Amygdala (tissue), 56 donors: ENCODE measurements at places on chromosomes 12 and 14.

GRCh38 chr14:53701108-53701875 lies 255.3 kb downstream of the BMP4 start:
- DNase-seq: no peak

GRCh38 chr12:52367876-52368275 lies 595 bp upstream of the KRT85 start:
- no peak for DNase-seq

GRCh38 chr12:79329933-79330332 lies 360.8 kb downstream of the PAWR start:
- no peak for DNase-seq

DNA sequence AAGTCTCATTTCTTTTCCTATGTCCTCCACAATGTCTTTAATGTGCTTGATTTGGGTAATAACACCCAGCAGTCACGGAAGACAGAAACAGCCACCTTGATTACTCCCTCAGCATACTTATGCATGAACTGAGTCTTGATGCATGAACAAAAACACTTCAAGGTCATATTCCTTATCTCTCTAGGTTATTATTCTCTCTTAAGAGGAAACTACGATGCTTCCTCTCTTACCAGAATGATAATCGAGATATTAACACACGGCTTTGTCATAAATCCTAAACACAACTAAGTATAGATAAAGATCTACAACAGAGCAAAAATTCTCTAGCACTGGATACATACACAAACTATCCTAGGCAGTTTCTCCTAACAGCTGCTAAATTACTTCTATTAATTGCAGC lies 583.5 kb upstream of the ATP2B1 start:
- no peak for DNase-seq

DNA sequence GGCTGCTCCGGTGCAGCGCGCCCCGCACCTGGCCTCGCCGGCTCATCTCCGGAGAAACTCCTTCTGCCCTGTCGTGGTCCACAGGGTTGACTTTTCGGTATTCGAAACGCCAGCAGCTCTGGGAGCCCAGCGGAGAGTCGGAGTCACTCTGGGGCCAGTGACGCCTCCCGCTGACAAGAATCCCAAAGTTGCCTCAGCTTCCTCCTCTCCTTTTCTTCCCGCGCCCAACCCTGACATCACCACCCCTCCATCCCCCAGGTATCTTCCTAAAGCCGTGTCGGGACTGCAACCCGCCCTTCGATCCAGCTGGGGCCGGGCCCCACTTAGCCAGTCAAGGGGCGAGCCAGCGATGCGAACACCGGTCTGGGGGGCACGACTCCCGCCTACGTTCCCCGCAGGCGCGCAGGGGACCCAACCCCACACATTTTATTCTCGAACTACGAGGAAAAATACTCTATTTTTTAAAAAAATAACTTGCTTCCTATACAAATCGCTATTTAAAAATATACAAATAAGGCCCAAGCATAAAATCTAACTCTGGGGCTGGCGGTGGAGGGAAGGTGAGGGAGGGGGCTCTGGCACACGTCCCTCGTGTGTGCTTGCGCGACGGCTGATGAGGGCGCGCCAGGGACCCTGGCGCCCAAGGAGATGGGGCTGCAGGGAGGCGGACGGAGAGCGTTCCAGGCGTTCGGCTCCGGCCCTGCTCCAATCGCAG lies 2.1 kb downstream of the NKX2-8 start:
- no peak for DNase-seq

- DNase-seq: no peak
These were observed 24.0 kb upstream of the LGR5 start for GRCh38 chr12:71415336-71416231.

DNA sequence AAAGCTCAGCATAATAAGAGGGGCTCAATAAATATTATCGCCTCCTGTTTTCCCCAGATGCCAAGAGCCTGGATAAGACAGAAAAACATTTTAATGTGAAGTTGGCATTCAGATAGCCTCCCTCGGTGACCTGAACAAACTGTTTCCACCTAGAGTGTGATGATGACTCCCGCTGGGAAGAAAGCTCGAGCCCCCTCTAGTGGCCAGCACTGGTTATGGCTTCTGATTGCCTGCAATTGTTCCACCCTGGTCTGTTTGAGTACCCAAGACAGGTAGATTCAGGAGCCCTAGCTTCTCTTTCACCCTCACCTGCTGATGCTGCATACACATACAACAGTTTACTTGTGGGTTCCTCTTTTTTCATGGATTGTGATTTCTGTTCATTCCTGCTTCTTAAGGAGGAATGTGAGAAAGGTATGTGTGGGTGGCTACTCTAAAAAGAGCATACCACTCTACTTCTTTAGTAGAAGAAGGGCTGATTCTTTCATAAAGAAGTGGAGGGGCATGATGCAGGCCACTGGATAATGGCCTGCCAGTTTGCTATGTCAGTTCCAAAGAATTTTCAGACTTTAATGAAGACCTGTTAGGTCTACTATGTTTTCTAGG lies 6.4 kb downstream of the ERG28 start:
- DNase-seq: peak; percentile 22

- no peak for DNase-seq
These were observed 15.7 kb downstream of the FAR2 start for GRCh38 chr12:29164477-29165393.

DNA sequence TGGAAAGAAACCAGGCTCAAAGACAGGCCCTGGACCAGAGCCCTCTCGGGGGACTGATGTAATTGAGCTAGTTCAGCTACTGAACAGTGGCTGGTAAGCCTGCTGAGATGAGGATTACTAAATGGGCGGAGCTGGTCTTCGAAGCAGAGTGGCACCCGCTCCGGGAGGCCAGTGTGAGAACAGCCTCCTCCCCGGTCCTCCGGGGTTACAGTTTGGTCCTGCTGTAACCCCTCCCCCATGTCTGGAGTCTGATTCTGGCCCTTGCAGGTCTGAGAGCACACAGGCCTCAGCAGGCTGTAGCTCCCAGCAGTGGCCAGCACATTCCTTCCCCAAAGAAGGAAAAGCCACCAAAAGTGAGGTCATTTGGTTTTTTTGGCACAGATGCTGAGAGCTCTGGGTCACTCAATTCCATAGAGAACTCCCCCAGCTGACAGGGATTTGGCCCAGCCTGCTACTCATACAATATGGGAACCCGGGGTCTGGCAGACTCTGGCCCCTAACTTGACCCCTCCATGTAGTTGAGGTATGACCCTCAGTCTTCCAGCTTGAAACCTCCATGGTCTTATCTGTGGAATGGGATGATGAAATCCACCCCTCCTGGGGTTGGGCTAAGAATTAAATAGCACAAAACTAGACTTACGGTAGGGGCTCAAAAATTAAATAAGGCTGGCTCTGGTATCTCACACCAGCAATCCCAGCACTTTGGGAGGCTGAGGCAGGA lies 39.0 kb downstream of the ACTN1 start:
- DNase-seq: no peak

GRCh38 chr12:3972576-3972975 lies 99.4 kb upstream of the PARP11 start:
- DNase-seq: no peak

GRCh38 chr14:20219033-20219432 lies 4.5 kb upstream of the OR11H6 start:
- no peak for DNase-seq

GRCh38 chr14:58078471-58078870 lies 73.5 kb downstream of the ARMH4 start:
- no peak for DNase-seq

DNA sequence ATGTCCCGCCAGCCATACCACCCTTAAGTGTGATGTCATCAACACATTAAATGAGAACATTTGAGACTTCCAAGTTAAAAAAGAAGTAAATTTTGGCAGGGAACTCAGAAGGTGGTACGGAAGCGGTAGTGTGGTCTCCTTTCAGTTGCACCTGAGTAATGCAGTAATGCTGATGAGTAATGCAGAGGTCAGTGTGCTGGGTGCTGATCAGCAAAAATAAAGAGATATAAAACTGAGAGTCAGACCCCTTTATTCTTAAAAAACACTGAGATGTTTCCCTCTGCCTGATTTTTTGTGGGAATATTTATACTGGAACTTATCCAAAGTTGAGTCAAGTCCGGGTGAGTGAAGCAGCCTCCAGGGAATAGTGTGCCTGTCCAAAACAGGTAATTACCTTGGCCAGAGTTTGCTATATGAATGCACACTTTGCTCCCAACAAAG lies 370.6 kb upstream of the PRICKLE1 start:
- DNase-seq: no peak

- no peak for DNase-seq
These were observed 270.8 kb downstream of the BCL11B start for GRCh38 chr14:99001241-99001640.

- no peak for DNase-seq
These were observed 70.3 kb upstream of the STXBP6 start for GRCh38 chr14:25120261-25120660.

- DNase-seq: no peak
These were observed 175.8 kb downstream of the FOXN3 start for GRCh38 chr14:89241257-89241656.

- DNase-seq: no peak
These were observed 56.2 kb downstream of the VWF start for GRCh38 chr12:6068227-6068626.

GRCh38 chr14:42407153-42407552 lies 800.5 kb downstream of the LRFN5 start:
- no peak for DNase-seq

GRCh38 chr14:67428501-67429031 lies 16.6 kb upstream of the PLEK2 start:
- DNase-seq: no peak

GRCh38 chr12:117427211-117427610 lies 65.8 kb upstream of the NOS1 start:
- no peak for DNase-seq

DNA sequence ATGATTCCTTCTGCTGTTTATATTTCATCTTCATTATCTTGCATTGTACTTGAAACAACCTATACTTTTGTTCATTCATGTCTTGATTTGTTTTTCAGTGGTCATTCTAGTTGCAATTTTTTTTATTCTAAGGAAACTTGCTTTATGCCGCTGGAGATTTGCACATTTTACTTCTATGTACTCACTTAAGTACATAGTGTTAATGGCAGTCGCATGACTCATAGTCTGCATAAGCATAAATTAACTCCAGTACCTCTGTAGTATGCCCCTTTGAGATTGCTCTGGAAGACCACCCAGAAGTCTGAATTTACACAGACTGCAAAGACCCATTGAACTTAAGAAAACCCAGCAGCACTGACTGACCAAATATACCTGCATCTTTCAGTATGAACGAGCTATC lies 77.0 kb downstream of the MSRB3 start:
- no peak for DNase-seq

- DNase-seq: no peak
These were observed 7.8 kb downstream of the SH2B3 start for GRCh38 chr12:111413442-111414086.

DNA sequence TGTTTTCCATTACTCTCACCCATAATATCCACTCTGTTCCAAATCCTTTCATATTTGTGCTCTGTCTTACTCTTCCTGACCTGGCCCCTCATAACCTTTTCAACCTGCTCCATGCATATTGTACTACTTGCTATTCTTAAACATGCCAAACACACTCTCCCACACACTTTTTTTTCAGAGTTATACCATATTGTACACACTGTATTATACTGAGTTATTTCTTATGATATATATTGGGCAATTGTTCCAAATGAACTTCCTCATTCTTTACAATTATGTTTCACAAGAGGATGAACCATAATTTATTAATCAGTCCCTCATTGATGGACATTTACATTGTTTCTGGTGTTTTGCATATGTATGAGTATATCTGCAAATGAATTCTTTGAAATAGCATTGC lies 18.5 kb downstream of the ATL1 start:
- no peak for DNase-seq

DNA sequence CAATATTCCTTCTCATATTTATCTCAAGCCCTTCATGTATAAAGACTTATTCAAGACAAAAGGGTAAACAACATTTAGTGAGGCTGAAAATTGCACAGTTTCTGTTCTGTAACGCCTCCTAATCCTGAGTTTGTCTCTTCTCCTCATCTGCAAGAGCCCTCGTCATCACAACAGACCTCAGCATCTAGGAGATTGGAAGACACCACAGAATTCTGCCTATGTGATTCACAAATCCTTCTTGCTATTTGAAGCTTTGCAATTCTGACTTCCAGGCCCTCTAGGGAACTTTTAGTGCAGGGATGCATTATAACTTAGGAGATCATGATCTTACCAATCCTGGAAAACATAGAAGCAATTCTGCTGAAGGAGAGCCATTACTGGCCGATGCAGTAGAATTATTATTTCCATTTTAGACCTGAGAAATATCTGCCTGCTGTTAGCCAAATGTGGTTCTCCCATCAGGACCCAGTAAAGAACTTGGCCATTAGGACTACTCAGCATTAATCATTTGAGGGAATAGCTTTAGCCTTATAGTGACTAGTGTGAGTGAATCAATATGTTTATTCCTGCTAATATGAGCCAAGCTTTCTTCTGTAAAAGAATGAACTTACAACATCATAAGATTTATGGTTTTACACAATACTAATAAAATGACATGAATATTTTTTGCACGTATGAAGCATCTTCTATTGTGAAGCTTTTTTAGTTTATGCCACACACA lies 119.5 kb downstream of the ANO4 start:
- DNase-seq: no peak

GRCh38 chr14:61308198-61308597 lies 13.2 kb upstream of the PRKCH start:
- DNase-seq: no peak

DNA sequence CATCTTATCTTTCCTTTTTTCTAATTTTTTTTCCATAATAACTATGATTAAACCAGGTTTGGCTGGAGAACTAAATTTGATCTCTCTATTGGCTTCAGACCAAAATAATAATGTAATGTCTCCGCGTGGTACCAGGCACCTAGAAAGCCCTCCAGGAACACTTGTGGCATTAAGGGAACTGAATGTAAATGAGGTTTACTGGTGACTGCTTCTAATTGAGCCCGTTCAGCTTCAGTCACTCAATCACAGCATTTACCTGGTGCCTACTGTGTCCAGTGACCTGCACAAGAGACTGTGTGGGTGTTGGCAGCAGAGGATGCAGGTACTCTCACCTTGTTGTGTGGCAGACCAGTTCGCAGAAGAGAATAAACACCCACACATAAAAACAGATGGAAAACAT lies 302.5 kb downstream of the DPF3 start:
- no peak for DNase-seq

DNA sequence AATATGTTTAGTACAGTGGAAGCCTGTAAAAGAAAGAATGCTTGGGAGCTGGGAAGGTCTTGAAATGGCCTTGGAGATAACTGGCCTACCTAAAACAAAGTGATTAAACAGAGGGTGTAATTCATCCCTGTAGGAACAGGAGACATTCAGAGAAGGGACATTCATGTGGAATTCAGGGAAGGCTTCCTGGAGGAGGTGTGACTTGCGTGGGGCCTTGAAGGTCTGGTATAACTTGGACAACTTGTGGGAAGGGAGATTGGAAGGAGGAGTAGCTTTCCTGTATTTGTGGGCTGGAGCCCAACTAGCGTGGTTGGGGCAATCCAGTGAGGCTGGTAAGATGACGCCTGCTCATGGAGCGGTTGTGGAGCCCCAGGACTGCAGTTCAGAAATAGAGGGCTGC lies 156.4 kb downstream of the AACS start:
- no peak for DNase-seq
